ENCODE measurements at places on chromosomes 2 and 18.

DNA sequence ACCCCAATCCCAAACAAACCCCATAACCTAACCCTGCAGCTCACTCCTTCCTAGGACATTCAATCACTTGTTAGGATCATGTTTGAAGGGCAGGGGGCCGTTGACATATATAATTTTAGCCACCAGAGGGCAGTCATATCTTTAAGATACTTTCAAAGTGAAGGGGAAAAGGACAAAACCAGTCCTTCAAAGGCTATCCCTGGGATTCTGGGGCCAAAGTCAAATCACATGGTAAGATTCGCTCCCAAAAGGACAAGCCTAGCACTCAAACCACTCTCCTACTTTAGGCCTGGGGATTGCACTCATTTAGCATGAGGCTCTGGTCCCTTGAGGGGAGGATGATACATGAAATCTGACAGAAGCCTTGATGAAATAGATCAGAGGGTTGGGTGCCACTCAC is 44.6 kb downstream of the HAUS1 start:
- DNase-seq = peak; percentile 68

DNA sequence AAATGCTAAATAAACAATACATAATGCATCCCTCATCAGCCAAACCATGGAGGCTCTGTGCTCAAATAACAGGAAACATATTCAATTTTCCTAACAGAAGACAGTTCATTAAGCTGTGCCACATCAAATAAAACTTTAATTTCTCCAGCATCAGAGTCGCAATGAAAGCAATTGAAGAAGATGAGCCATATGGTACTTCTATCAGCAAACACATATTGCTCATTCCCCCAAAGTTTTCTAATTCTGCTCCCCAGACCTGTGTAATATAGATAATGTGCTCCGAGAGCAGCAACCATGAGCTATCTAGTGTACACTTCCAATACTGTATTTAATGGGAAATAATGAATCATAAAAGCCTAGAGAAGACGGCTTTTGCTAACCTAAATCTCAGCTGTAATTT is 263.2 kb downstream of the MEIS1 start:
- DNase-seq = no peak

- no peak for DNase-seq
Observed at GRCh38 chr2:74747411-74748080, 86.4 kb upstream of the HK2 start.

DNA sequence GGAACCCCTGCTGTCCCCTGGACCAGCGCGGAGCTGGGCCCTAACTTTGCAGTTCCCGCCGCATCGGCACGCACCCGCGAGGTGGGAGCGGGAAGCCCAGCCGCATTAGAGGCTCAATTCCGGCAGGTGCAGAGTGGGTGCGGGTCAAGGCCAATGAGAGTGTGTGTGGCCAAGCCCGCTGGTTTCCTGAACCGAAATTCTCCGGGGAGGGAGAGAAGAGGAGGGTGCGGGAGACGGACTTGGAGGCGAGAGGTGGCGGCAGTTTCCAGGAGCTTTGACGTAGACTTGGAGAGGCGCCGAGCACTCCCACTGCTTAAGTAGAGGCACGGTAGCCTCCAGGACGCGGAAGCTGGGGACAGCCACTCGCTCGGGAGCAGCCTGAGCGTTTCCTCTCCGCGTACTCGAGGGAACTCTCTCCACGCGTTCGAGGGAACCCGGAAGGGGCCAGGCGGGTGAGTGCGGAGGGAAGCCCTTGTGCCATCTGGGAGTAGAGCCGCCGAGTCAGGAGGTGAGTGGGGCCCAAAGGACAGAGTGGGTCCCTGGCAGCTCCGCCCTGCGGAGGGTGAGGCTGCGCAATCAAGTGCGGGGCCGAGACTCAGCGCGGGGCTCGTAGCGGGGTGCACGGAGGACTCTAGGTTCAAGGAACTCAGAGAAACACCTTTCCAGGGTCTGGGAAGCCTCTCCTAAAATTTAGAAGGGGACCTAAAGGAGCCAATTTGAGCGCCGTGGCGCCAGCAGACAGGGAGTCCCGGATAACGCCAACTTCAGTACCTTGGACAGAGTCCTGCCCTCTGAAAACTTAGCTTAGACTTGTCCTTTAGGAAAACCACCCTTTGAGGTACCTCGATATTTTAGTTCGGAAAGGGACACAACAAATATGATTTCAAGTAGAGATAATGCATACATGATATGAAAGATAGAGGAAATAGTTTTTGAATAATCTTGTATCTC is at the start of gene FAM237A:
TSS of gene FAM237A (plus strand) at position 413 of the 951 bp plus-strand sequence. CDS start 1,750 bp downstream, outside the sequence.
- no peak for DNase-seq

DNA sequence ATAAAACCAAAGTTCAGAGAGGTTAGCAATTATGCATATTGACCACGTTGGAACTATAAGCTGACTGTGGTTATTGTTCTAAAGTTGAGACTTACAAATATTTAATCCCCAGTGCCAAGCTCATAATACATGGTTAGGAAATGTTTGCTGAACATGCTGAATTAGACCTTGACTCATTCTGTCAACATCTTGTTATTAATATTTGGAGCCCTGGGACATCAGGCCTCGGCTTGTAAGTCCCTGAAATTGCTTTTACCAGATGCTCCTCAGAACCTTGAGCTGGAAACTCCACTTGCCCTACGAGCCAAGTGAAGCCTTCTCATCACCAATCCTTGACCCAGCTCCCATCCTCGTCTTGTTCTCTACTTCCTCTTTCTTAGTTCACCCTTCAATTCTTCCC is 21.2 kb downstream of the DYNAP start:
- no peak for DNase-seq

GRCh38 chr2:223001797-223002175 is 50.2 kb upstream of the KCNE4 start:
- no peak for DNase-seq

GRCh38 chr2:44495035-44495434 is 133.3 kb downstream of the CAMKMT start:
- no peak for DNase-seq

DNA sequence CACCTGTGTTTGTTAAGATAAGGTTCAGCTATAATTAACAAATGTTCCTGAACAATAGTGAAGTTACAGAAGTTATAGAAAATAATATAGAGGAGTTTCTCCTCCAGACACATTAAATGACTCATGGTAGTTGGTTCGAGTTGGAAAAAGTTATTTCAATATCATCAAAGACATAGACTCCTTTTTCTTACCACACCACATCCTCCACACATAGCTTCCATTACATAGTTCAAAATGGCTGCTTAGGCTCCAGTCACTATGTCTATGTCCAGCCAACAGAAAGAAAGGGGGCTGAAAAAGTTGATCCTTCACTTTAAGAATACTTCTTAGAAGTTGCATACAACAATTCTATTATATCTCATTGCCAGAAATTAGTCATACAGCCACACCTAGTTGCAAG is 50.7 kb downstream of the DYNAP start:
- no peak for DNase-seq

DNA sequence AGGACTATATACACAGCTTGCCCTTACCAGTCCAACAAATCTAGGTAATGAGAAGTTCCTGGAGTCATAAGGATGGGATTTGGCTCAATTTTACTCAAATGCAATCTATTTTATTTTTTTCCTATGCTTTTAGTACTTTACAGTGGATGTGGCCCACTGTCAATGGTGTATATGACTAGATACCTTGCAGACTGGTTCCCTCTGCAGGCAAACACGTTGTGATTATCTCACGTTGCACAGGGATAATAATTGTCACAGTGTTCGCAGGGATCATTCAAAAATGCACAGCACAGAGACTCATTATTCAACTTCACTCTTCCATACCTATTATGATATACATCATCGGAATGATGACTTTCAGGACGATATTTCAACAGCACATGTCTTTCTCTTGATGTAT is 359.7 kb downstream of the MBD2 start:
- DNase-seq = no peak

DNA sequence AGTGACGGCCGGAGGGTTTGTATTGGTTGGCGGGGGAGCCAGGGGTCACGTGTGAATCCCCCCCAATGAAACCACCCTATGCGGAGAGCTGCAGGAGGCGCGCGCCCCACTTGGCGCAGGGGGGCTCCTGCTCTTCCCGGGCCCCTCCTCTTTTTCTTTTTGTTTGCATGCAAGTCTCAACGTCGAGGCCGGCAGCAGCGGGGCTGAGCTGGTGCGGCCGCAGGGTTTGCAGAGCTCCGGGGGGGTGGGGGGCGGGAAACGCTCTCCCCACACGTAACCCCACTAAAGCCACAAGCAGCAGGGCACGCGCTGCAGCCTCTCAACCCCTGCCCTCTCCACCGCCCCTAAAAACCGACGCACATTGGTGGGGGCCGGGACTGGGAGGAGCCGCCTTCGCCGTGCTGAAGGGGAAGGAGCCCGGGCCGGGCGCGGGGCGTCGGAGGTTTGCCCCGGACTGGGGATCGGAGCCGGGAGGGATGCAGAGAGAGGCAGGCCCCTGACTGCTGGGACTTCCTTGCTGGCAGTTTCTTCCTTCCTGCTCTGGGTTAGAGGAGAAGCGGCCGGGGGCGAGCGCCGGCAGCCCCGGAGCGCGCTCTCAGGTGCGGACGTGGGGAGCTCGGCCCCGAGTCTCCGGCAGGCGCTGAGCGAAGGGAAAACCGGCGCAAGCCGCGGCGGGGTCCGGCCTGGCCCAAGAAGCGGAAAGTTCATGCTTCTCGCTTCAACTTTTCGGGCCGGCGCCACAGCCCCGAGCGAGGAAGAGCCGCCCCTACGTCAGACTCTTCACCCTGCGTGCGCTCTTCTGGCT is 864 bp downstream of the LBH start:
- peak; percentile 65 for DNase-seq

DNA sequence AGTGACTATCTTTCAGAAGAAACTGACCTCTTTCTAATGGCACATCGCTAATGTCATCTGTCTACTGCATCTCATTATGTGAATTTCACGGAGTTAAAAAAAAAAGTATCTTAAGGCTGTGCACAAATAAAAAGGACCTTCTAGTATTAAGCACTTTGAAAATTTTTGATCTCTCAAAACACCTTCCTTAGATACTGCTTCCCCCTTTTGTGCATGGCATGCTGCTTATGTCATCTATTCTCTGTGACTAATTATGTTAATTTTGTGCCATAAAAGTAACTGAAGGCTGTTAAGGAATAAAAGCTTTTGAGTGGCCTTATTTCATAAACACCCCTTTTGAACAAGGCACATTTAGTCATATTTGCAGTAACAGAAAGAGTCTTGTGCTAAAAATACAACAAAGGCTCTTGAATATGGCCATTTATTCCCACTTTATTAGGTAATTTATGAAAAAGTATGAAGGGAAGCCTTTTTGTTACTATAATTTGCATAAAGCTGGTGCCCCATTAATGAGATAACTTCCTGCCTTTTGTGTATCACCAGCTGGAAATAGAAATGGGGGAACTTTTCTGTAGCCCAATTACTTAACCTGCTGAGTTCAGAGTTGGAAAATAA is 1412.0 kb upstream of the ZEB2 start:
- no peak for DNase-seq

DNA sequence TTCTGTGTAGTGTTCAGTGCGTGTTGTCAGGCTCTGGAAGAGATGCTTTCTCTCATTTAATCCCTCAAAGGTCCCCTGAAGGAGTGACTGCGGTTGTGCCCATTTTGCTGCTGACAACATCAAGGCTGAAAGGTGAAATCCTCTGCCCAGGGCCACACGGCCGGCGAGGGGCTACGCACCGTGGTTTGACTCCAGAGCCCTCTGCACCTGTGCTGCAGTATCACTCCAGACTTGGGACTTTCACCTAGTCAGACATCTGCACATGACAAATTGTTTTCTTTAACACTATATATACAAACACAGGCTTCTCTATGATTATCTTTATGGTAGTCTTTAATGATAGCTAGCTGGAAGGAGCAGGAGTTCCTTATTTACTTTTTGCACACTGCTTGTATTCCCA is 90.2 kb downstream of the ARMC9 start:
- DNase-seq = no peak

DNA sequence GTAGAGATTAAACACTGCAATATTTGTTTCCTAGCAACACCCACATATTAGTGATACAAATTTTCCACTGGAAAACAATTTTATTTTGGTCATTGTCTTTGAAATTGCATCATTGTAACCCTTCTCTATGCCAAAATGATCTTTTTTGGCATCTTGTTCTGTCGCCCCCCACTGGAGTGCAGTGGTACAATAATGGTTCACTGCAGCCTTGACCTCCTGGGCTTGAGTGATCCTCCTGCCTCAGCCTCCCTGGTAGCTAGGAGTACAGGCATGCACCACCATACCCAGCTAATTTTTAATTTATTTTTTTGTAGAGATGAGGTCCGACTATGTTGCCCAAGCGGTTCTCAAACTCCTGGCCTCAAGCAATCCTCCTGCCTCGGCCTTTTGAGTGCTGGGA is 117.4 kb downstream of the PIK3C3 start:
- DNase-seq = no peak

- no peak for DNase-seq
Observed at GRCh38 chr18:22868831-22869230, 64.3 kb upstream of the RBBP8 start.

DNA sequence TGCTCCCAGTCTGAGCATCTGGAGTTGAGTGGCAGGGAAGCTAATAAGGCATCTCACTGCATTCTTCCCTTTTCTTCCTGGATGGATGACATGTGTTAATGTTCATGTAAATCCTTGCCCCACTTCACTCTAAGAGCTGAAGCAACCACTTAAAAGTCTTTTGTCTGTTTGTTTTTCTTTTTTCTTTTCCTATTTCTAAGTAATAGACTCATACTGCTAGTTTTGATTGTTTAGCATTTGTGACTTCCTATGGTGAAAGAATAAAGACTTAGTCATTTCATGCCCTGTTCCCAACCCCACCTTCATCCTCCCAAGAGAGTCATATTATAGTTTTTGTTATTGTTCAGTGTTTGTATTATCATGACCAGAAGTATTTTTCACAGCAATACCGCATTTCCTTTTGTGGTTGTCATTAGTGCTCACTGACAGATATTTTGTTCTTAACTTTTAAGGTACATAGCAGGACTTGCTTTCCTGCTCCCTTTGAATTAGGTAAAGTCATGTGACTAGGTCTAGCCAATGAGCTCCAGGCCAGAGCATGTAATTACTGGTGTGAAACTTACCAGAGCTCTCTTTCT is 18.1 kb upstream of the SPP2 start:
- peak; percentile 78 for DNase-seq

- DNase-seq = no peak
Observed at GRCh38 chr18:6059551-6059950, 164.2 kb upstream of the TMEM200C start.

DNA sequence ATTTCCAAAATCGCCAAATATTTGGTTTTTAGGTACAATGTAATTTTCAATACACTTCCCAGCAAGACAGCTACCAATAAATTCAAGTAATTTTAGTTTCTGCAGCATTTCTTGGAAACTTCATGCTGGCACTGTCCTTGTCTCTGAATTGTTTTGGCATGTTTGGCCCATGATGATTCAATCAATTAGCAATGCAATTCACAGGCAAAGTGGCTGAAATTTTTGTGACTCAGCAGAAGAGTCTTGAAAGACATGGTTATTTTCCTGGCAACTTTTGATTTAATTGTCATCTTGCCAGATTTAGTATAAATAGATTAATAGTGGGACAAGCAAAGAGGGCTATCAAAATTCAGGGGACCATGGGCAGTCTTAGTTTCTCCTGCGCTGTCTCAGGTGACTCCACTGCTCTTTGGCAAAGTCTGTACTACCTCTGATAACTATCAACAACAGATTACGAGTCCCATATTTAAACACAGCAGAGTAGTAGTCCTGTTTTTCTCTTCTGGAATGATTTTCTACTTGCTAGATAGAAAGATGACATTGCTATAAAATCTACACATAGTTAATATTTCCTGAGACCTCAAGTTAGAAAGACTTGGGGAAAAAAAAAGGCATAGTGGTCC is 88.9 kb upstream of the CYP26B1 start:
- DNase-seq = no peak

Data from CD4-positive, alpha-beta T cell treated with Interleukin-15 for 4 hours (primary cell).